ENCODE measurements at places on chromosomes 4 and X.

- no peak for DNase-seq
Observed at GRCh38 chrX:10233173-10233572, 76.4 kb downstream of the CLCN4 start.

GRCh38 chrX:29155286-29155685, 568.0 kb downstream of the IL1RAPL1 start:
- no peak for DNase-seq

DNA sequence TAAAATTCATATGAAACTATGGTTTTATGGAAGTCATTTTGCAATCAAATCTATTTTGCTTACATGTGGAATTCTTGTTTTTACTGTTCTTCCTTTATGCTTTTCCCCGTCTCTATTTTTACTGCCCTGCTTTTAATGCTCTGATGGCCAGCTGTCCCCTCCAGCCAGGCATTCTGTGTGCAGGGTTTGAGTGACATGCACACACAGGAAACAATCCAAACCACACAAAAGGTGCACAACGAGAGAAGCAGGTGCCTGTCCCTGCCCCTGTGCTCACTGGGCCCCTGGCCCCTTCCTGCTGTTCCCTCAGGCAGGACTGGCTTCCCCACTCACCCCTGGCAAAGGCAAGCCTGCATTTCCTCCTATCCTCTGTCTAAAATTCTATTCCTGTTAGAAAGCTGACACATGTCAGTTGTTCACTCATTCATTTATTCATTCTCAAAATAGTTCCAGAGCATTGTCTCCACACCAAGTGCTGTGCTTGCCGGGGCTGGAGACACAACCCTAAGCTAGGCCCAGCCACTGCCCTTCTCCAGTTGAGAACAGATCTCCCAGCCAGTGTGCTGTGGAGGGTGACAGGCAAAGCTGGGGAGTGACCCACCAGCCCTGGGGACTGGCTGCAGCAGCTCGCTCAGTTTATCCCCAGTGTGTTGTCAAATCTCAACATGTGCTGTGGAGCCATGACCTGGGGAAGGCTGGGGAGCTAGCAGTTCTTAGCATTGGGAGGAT, 346.3 kb downstream of the FBXW7 start:
- DNase-seq, result no peak

- no peak for DNase-seq
Observed at GRCh38 chr4:686413-687040, 2.4 kb downstream of the SLC49A3 start.

DNA sequence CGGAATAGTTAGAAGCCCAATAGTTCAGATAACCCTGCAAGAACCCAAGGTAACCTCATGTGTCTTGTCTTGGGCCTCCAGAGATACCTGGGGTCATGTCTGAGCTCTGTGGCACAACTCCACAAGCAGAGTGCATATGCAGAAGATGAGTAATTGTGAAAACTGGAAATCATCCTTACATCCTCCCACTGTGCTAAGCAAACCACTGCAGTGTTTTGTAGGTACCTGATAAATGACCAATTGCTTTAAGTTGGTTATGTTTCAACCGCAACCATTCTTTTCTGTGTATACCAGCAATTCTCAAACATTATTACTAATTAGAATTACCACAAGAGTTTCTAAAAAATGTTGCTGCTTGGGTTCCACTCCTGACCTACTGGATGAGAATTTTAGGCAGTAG, 73.2 kb downstream of the CBLL2 start:
- DNase-seq, result no peak

GRCh38 chrX:104929324-104929723, 291.2 kb downstream of the TEX13A start:
- DNase-seq, result no peak

DNA sequence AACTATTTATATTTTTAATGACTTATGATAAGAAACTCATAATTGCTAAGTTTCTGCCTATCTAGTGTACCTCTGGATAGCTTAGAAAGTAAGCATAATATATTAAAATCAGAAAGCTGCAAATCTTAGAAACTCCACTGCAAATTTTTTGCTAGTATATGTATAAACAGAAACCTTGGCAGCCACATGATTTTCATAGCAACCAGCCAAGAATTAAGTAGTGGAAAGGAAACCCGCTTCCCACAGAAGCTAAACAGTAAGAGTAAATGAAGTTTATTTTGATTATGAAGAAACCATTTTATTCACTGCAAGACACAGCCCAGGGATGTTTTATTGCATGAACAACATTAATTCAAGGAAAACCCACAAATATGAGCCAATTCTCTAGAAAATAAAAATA, 872.5 kb upstream of the ADGRL3 start:
- no peak for DNase-seq

DNA sequence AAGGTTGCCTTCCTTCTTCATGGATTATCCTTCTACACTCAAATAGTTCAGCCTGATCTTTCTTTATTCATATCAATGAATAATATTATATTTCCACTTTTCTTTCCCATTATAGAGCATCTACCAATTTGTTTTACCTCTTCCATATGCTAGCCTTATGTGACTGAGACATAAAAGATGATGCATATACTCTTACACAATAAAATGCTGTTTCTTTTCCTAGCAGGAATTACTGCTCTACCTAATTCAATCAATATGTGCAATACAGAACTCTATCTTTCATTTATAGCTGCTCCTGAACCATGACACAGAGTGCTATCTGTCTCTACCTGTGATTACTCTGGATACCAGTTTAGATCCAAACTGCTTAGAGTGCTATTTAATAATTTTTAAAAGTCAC, 2334.0 kb downstream of the PCDH7 start:
- DNase-seq, result no peak

- DNase-seq, result no peak
Observed at GRCh38 chrX:111431001-111431400, 19.0 kb upstream of the DCX start.

Data from fibroblast of the aortic adventitia (primary cell).